ENCODE measurements at places on chromosomes 4 and X.

GRCh38 chr4:98639108-98639507 is 19.3 kb downstream of the TSPAN5 start:
- DNase-seq, result no peak

DNA sequence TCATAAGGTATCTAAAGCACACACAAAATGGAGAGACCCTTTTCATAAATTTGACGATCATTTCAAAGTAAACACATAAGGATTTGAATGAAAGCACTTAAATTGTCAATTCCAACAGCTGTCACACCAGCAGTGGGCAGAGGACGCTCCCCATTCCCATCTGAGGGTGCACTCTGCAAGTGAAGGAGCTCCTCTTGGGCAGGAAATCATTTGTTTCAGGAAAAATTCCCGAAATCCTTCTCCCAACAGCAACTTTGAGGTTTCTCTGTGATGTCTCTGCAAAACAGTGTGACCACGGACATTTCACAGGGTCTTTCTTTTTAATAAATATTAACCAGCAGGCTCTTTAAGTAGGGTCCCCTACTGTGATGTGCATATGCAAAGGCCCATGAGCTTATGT is 111.0 kb downstream of the EPHA5 start:
- DNase-seq, result no peak

DNA sequence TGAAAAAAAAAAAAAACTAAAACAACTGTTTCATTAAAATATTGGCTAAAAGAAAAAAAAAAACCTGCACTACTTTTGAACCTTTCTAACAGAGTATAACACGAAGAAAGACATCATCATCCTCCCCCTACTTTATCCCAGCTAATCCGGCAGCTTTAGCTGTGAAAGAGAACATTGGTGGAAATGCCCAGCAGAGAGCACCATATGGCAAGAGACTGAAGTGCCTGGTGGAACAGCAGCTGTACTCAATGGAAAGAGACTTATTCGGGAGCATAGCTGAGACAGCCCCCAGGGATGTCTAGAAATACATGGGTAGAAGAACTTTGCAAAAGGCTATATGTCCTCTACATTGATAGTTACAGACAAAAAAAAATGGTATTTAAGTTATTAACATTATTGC is 30.3 kb downstream of the STPG2 start:
- DNase-seq, result no peak

- DNase-seq, result no peak
Measured at GRCh38 chr4:109691411-109691920, 11.8 kb downstream of the CASP6 start.

GRCh38 chr4:64781737-64782326 is 372.6 kb upstream of the TECRL start:
- DNase-seq, result no peak

GRCh38 chrX:70033348-70034051 is 16.2 kb downstream of the AWAT2 start:
- no peak for DNase-seq

GRCh38 chr4:185896817-185897488 is 85.0 kb upstream of the SORBS2 start:
- no peak for DNase-seq

- DNase-seq, result no peak
Measured at GRCh38 chr4:53563824-53564223, 27.5 kb downstream of the LNX1 start.

GRCh38 chr4:46931981-46932380 is 22.9 kb upstream of the COX7B2 start:
- DNase-seq, result no peak

DNA sequence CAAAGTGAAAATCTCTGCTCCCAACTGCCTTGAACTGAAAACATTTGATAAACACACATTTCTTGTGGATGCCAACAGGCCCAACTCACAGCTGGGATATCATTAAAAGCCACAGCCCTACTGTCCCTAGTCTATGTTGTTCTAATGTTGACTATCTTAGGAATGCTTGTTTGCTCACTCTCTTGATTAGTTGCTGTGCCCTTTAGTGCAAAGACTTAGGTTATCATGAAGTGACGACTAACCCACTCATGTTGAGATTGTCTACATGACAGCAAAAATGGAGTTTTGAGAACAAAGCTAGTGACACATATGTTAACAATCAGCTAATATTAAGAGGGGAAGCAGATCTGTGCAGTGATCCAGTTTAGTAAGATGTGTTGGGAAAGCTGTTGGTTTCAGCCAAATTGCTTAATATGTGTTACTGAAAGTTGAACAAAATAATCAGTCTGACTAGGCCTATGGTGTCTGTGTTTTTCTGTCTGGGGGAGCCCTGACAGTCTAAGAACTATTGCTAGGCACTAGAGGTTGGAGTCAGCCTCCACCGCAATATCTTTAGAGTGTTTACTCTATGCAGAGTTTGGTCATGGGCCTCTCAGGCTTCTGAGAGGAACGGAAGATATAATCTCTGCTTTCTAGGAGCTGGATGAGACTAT is 125.5 kb downstream of the ATG4A start:
- no peak for DNase-seq

DNA sequence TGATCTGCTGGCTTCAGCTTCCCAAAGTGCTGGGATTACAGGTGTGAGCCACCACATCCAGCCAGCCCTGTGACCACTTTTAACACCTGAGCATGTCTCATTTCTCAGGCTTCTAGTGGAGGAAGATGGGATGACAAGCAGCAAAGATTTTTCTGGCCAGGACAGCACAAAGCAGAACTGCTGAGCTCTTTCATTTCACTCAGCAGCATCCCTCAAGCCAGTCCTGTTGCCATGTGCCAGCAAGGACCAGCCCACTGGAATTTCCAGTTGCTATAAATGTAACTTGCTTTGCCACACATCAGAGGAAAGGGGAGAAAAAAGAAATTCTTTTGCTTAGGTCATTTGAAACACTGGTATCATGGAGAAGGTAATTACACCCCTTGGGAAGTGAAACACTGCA is 75.9 kb downstream of the SLC9A7 start:
- no peak for DNase-seq

- DNase-seq, result no peak
Measured at GRCh38 chrX:38183596-38183995, 37.1 kb downstream of the SRPX start.

DNA sequence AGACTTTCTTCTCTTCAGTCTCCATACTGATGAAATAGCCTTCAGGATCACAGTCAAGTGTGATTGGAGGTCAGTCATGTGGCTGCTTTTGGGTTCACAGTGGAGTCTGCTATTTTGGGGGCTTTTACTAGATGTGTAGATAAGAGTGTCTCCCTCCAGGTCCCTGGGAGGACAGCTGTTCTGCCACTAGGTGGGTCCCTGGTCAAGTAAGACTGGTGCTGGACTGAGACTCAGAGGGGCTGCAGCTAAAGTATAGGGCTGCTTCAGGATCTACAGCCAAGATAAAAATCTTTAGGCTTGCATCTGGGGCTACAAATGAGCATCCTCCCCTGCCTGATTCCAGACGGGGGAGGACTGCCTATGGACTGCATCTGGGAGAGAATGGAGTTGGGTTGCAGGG is 200.7 kb upstream of the ANKRD50 start:
- no peak for DNase-seq

DNA sequence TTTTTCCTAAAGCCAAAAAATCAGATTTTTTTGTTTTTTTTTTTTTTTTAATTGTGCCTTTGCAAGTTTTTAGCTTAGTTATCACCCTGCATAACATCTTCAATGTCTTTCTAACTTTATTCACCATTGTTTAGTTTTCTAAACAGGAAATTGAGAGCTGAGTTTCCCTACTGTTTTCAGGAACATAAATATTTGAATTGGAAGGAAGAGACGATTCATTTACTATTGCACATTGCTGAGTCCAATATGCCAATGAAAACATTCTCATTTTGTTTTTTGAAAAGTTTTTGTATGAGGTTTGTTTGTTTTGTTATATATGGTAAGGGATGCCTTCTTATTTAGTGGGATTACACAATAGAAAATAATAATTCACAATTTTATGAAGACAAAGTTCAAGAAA is 148.4 kb downstream of the ANKRD50 start:
- DNase-seq, result no peak

DNA sequence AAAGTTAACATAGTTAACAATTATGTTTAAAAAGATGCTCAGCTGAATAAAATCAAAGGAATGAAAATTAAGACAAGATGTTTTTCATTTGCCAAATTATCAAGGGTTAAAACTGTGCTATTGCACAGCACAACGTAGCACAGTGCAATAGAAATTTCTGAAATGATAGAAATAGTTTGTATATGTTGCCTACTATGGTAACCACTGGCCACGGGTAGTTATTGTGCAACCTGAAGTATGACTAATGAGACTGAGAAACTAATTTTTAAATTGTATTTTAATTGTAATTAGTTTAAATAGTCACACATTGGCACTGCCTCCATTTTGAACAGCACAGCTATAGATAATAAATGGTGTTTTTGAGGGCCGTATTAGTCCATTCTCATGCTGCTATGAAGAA is 343.1 kb upstream of the FAM241A start:
- no peak for DNase-seq

- no peak for DNase-seq
Measured at GRCh38 chrX:110346681-110347080, 12.0 kb upstream of the RTL9 start.

DNA sequence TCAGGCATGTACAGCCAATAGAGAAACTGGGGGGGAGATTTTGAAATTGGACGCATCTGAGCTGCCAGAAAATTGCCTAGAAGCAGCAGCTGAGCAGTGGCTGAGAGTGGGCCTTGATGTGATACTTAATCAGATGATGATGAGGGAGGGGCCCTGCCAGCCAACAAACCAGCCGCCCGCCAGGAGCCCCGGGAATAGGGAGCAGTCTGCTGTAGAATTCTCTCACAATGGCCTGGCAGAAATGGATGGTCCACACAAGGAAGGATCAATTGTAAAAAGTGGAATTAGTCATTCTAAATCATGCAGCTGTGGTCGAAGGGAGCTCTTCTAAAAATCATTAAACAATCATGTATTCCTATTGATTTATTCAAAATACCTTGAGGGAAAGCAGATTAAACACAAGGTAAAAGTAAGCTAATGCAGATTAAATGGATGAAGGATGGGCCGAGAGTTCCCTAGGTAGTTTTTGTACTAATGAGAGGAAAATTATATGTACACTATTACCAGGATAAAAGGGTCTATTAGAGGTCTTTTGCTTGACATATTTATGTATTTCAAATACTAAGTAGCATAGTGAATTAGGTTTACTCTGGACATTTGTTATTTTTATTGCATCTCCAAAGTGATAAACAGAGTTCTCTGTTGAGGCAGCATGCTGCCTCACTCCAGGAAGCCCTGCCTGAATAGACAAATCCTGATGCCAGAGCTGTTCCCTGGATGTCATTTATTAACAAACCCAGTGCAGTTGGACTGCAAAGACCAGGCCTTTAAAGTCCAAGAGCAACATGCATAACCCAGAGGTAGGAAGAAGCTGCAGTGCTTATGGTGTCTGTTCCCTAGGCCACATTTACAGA is 91.3 kb downstream of the NKX6-1 start:
- no peak for DNase-seq

- DNase-seq, result no peak
Measured at GRCh38 chr4:144574000-144574399, 72.0 kb upstream of the HHIP start.

DNA sequence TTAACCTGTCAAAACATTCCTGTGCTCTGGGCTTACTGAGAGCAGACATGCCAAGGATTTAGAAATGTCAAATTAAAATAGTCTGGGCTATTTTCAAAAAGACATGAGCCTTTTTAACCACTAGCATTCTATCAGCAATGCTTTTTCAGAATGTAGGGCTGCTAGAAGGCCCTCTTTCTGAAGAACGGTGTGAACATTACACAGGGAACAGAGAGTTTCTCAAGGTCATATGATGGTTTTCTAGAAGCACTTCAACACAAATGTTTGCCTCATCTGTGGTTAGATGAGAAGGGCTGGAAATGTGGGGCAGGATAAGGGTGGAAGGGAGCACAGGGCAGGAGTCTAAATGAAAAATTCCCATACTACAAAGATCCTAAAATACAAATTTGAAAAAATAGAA is 39.3 kb downstream of the GRIA3 start:
- DNase-seq, result no peak

DNA sequence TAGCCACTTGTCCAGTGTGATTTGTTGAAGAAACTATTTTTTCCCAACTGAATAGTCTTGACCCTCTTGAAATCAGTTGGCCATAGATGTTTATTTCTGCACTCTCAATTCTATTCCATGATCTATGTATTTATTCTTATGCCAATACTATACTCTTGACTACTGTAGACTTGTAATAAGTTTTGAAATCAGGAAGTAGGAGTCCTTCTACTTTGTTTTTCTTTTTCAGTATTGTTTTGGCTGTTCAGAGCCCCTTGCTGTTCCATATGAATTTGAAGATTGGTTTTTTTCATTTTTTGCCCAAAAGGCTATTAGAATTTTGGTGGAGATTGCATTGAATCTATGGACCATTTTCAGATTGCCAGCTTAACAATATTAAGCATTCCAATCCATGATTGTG is 10.2 kb downstream of the SAP30 start:
- DNase-seq, result no peak

DNA sequence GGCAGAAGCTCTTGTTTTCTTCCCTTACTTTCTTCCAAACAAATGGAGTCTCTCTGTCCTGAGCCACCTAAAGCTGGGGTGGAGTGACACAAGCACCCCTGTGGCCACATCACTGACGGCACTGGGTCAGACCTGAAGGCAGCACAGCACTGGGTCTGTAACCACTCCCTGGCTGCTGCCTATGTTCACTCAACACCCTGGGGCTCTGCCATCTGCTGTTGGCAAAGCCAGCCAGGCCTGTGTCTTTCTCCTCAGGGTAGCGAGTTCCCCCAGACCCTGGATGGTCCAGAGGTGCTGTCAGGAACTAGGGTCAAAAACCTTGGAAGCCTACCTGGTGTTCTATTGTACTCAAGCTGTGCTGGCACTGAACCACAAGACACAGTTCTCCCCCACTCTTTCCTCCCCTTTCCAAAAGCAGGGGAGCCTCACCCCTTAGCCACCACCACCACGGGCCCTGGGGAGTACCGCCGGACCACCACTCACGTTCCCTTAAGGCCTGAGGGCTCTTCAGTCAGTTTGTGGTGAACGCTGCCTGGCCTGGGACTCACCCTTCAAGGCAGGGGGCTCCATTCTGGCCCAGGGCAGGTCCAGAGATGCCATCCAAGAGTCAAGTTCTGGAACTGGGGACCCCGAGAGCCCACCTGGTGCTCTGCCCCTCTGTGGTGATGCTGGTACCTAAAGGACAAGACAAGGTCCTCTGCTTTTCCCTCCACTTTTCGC is 31.5 kb downstream of the TMEM271 start:
- no peak for DNase-seq
